A673 (cell line): ENCODE measurements at places on chromosomes 5 and 9. TPM values are rescaled to one million over a fixed set of nuclear protein-coding genes. Genes with fewer than 3 reads are reported as not detected.

DNA sequence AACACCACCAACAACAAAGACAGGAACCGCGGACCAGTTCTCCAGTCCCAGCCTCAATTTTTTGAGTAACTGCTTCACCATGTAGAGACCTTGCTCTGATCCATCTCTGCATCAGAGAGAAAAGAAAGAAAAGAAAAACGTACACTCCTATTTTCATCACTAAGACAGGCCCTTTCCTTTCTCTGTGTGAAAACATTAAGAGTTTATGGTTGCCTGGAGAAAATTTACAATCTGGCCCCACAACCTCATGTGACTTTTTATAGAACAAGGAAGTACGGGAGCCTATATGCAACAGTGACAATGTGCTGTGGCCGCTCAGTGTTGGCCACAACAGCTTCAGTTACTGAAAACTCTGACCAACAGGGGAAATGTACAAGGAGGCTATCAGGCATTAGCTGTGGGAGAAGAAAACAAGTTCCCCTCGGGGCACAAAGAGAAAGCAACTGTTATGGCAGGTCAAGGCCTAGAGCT is 272.9 kb upstream of the PTGER4 start:
- peaks cover 13% of the 10 kb centered on the region for H3K4me1 ChIP-seq
- H3K4me3 ChIP-seq: no peak overlapping the region
- H3K27ac ChIP-seq: no peak overlapping the region
- H3K27me3 ChIP-seq: no peaks in the 10 kb centered on the region
- no peaks in the 10 kb centered on the region for H3K36me3 ChIP-seq

DNA sequence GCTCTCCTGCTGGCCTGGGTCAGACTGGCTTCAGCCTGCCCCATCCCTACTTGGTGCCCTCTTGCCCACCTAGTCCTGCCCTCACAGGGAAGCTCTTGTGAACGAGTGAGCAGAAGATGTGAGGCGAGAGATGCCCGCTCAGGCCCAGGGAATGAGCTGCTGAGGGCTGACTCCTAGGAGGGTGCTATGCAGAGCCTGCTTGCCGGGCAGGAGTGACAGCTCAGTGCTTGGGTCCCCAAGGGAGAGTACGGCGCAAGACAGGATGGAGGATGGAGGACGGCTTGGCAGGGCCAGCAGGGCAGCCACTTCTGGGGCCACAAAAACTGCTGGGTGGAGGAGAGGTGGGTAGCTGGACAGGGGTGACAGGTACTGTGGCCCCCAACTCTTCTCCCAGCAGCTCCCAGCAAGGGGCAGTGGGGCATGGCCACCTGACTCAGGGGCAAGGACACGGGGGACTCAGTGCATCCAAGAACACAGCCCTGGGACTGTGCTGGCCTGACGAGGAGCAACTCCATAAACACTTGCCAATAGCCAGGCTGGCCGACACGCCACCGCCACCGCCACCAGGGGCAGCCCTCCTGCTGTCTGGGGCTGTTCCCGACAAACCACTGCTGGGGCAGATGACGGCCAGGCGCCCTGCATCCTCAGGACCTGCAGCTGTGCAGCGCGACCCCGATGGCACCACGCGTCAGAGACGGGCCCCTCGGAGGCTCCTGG is 55.6 kb upstream of the UBAC1 start:
- peaks cover 10% of the 10 kb centered on the region for H3K36me3 ChIP-seq
- H3K27ac ChIP-seq: no peak overlapping the region
- DNase-seq: no peak

DNA sequence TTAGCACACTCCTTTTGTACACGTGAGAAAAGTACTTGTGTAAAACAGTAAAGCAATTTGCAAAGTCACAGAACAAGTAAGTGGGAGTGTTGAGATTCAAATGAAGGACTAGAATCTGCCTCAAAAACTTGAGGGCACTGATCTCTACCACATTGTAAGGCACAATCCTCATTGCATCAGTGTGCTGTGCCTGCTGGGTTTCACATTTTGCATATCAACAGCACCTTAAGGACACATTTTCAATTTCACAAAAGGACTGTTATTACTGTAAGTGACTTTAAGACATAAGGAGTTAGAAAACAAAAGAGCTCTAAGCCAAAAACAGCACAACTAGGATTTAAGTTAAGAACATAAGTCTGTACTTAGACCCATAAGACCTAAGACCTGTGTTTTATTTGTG is 44.7 kb upstream of the HK3 start:
- DNase-seq: no peak
- no peak overlapping the region for H3K4me3 ChIP-seq
- no peaks in the 10 kb centered on the region for H3K27me3 ChIP-seq
- H3K4me1 ChIP-seq: no peaks in the 10 kb centered on the region
- H3K27ac ChIP-seq: no peak overlapping the region
- H3K36me3 ChIP-seq: peaks cover 27% of the 10 kb centered on the region

DNA sequence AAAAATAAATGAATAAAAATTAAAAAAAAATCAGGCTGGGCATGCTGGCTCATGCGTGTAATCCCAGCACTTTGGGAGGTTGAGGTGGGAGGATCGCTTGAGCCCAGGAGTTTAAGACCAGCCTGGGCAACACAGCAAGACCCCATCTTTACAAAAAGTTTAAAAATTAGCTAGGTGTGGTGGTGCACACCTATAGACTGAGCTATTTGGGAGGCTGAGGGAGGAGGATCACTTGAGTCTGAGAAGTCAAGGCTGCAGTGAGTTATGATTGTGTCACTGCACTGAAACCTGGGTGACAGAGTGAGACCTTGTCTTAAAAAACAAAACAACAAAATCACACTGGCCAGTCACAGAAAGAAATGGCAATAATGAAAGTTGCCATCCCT is 3.4 kb upstream of the CNTRL start:
- peak overlapping the region; percentile 44 for H3K4me3 ChIP-seq
- H3K4me1 ChIP-seq: peaks cover 28% of the 10 kb centered on the region
- H3K27ac ChIP-seq: peak overlapping the region; percentile 89
- no peaks in the 10 kb centered on the region for H3K36me3 ChIP-seq
- no peak for DNase-seq
- no peaks in the 10 kb centered on the region for H3K27me3 ChIP-seq

- H3K36me3 ChIP-seq: peaks cover 16% of the 10 kb centered on the region
- H3K4me3 ChIP-seq: no peak overlapping the region
- no peaks in the 10 kb centered on the region for H3K27me3 ChIP-seq
- no peak overlapping the region for H3K27ac ChIP-seq
- no peaks in the 10 kb centered on the region for H3K4me1 ChIP-seq
These were observed 71.0 kb downstream of the IPO11 start for GRCh38 chr5:62483556-62483955.

The LCN15 gene
- total RNA-seq: not detected in 2 replicates

The SERF1B gene
- 49.9 and 55.2 TPM in 2 replicates for total RNA-seq

The SPINK6 gene
- total RNA-seq: not detected in 2 replicates
